Jurkat, Clone E6-1 (cell line): ENCODE measurements at places on chromosomes 7 and 10.

- no peak for DNase-seq
Observed at GRCh38 chr7:22896917-22897316, 74.3 kb upstream of the TOMM7 start.

GRCh38 chr10:21398563-21399231, 126.8 kb downstream of the SKIDA1 start:
- DNase-seq = no peak

DNA sequence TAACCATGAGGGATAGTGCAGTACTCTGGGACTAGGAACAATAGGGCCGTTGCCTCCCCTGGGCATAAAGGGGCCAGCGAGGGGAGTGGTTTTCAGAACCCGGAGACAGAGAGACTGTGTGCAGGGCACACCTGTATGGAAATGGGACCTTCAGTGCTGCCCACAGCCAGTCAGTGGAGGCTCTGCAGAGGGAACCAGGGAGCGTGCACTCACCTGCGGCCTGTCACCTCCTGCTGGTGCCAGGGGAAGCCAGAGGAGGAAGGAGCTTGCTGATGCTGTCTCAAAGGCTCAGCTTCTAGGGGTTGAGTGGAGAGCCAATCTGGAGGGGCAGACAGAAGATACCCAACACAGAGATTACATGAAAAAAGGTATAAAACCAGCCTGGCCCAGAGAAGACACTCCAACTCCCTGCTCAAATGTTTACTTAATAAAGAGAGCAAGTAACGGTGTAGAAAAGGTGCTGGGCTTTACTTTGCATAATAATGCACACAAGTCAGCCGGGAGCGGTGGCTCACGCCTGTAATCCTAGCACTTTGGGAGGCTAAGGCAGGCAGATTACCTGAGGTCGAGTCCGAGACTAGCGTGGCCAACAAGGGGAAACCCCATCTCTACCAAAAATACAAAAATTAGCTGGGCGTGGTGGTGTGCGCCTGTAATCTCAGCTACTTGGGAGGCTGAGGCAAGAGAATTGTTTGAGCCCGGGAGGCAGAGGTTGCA, 35.5 kb upstream of the WAPL start:
- DNase-seq = no peak

- DNase-seq = no peak
Observed at GRCh38 chr10:43054593-43054992, 22.3 kb upstream of the RET start.

- no peak for DNase-seq
Observed at GRCh38 chr7:22783421-22783820, 39.2 kb downstream of the TOMM7 start.

GRCh38 chr10:79116801-79117723, 48.3 kb downstream of the ZMIZ1 start:
- no peak for DNase-seq

DNA sequence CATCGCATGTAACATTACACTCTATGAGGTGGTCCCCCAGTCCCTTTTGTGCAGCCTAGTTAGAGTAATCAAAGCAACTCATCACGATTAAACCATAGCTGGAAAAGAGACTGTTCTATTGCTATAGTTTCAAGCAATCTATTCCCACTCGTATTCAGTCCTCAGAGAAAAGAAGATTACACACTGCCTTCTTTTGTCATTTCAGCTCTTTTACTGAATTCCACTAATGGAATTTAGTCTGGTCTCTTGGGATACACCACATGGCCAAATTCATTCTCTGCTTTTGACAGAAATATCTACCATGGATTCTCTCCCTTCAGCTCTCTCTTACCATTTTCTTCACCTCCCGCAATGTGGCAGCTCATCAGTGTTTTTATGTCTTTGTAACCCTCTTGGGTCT, 108.9 kb upstream of the HDAC9 start:
- no peak for DNase-seq

- no peak for DNase-seq
Observed at GRCh38 chr7:144378651-144379050, 23.4 kb downstream of the ARHGEF5 start.

DNA sequence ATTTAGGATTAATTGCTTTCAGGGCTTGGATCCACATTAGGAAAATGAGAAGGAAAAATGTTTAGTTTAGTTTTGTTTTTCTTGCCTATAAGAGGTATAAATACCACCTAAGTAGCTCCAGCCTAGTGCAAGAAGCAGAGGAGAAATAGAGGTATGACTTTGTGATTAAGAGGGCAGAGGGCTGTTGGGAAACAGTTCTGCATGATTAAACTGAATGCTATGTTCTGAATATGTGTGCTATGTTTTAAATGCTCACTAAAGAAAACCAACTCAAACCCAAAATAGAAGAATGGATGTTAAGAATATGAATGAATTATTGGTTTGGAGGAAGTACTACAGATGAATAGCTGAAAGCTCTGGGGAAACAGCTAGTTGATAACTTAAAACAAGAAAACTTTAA, 7.6 kb downstream of the CALCR start:
- no peak for DNase-seq

DNA sequence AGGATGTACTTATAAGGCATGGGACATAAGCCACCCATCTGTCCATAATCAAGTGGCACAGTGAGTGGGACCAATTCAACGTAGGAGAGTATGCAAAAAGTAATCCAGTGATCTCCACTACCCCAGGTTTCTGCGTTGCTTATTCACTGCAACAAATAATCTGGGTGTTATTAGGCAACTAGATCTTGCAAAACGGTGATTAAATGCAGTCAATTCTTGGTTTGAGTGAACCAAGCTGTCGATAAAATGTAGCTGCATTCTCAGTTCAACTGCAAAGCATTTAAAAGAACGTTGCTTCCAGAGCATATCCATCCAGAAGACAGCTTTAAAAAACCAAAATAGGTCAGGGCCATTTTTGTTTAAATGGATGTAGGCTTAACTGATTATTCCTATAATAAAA, 5.0 kb downstream of the LSMEM1 start:
- no peak for DNase-seq

DNA sequence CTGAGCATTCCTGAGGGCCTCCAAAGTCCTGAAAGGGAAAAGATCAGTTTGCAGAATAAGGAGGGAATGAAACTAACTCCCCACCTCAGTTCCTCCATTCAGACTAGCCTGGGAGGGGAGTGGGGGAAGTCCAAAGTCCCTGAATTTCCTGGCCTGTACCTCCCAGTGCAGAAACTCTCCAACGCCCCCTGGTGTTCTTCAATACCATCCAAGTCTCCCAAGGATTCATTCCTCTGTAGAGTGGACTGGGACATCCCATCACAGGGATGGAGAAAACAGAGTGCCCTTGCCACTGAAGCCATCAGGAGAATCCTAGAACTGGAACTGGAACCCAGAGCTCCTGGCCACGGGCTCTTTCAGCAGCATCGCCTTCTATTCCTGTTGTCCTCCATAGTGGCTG, 1.6 kb upstream of the COL13A1 start:
- DNase-seq = no peak

- DNase-seq = no peak
Observed at GRCh38 chr7:20287317-20287716, 43.4 kb upstream of the ITGB8 start.

DNA sequence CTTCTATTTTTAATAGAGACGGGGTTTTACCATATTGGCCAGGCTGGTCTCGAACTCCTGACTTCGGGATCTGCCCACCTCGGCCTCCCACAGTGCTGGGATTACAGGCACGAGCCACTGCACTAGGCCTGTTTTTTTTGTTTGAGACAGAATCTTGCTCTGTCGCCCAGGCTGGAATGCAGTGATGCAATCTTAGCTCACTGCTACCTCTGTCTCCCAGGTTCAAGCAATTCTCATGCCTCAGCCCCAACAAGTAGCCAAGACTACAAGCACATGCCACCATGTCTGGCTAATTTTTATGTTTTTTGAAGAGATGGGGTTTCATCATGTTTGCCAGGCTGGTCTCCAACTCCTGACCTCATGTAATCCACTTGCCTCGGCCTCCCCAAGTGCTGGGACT, 73.7 kb downstream of the TYW1B start:
- no peak for DNase-seq

- no peak for DNase-seq
Observed at GRCh38 chr10:97116462-97117162, 69.1 kb downstream of the SLIT1 start.

GRCh38 chr10:75652146-75652740, 220.8 kb downstream of the LRMDA start:
- no peak for DNase-seq

GRCh38 chr10:94183666-94184264, 179.0 kb downstream of the NOC3L start:
- no peak for DNase-seq

DNA sequence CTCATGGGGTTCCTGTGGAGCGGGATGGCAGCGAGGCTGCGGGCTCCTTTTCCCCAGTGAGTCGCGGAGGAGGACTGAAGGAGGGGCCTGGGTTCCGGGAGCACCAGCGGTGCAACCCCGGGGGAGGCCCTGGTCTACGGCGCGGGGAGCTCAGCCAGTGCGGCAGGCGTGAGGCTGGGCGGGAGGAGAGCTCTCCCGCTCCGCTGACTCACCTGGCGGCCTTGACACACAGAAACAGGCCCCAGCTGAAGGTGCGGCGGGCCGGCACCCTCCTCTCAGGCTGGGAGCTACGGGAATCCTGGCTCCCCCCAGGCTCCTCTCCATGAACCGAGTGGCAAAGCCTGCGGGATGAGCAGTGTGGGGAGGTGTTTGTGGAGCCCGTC, 6.8 kb upstream of the NOM1 start:
- DNase-seq = no peak

DNA sequence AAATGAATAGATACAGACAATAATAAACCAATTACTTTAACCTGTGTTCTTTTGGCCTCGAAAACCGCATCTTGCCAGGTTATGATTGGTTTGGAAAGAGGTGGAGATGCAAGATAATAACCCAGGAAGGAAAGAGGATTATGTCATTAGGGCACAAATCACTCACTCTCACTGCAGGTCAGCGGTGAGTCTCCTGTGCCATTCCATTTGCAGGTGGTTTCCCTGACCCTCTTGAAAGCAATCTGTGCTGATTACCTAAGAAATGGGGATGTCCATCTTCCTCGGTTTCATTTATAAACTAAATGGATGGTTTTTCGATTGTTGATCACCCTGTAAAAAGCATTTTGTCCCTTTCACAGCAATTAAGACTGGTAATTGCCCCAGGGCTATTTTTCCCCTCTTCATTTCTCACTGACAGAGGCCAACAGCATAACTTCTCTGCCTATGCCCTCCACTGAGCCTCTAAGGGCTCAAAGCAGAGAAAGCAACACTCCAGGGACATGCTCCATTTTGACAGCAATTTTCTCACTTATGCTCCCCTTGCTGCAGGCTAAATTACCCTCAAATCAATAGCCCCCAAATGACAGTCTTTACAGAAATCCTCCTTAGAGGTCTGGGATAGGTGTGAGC, 257.5 kb downstream of the IPMK start:
- no peak for DNase-seq

DNA sequence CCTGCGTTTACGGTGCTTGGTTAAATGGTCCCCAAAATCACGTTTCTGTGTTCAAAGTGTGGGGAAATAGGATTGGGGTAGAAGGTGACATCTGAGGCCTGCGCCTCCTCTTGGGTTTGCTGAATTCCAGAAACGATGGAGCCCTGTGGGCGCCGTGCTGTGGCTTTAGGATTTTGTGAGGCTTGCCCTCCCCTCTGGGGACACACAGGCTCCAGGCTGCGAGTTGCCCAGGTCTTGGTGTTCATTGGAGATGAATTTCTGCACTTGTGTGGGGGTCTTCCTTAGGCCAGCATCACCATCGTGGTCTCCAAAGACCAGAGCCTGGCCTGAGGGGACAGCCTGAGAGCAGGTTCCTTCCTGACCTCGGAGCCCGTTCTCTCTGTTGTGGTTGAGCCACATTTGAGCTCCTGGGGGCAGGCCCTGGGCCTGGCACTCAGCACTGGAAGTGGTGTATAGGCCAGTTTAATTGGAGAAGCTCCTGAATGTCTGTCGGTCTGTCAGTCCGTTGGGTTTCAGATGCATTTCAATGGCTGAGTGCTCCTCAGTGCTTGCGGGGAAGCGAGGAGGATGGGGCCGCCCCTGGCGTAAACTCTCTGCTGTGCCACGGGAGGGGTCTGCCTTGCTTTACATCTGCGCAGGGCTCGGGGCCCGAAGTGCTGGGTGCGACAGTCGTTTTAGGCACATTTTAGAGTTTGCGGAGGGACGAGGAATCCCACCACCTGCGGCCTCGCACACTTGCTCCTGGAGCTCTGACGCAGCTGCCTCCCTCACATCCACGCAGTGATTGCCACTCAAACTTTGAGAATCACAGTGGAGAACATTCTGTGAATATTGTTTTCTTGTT, 71.7 kb downstream of the DNAJB6 start:
- no peak for DNase-seq

- DNase-seq = no peak
Observed at GRCh38 chr10:126519992-126520391, 131.7 kb upstream of the ADAM12 start.

GRCh38 chr7:47384755-47385535, 197.0 kb downstream of the TNS3 start:
- DNase-seq = no peak

DNA sequence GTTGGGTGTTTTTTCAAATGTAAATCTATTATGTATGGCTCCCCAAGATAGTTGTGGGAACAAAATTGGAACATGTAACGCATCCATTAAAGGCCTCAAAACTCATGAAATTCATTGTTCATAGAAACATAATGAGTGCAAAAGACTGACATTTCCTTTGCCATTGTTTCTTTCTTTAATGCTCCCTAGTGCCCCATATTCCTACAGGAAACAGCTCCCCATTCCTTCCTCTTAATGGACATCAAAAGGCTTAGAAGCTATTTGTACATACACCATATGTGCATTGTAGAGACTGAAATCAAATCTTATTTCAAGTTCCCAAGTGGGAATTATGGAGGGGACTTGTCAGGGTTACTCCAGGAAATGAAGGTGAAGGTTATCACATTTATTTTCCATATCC, 139.1 kb downstream of the AHR start:
- DNase-seq = no peak

- no peak for DNase-seq
Observed at GRCh38 chr7:28459306-28459705, 47.0 kb downstream of the CREB5 start.

DNA sequence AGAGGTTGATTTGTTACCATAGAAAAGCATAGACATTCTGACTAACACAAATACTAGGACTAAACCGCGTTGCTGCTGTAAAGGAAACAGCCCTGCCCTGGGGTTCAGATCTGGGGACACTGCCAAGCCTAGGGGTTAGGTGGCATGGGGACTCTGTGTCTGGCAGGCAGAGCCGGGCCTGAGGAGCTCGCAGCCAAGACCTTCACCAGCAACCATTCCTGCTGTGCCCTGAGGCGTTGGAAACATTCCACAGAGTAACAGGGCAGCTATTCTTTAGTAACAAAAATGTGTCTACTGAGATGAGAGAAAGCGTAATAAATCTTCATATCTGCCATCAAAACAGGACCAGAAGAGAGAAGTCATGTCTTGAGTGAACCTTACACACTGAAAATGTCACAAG, 280.5 kb downstream of the POM121L12 start:
- DNase-seq = no peak
